CD14-positive monocyte (primary cell): ENCODE measurements at places on chromosomes 5 and 9. TPM values are rescaled to one million over a fixed set of nuclear protein-coding genes. Genes with fewer than 3 reads are reported as not detected.

DNA sequence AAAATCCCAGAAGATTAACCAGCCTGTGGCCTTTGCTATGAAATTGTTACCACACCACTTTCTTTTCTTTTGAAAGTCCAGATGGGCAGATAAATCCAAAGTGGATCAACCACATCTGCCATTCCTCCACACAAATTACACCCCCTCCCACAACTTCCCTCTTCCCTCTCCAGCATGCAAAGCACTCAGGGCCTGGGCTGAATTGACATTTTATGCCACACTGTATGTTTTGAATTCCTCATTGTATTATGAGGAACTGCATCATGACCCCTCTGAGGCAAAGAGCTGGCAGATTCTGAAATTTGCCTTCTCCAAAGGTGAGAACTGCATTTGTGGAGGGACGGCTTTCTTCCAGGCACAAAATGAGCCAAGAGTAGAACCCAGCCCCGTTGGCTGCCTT is 589.2 kb upstream of the KLF4 start:
- H3K4me1 ChIP-seq, result peaks cover 26% of the 10 kb centered on the region
- no peaks in the 10 kb centered on the region for H3K27me3 ChIP-seq
- no peak overlapping the region for H3K27ac ChIP-seq
- no peak overlapping the region for H3K4me3 ChIP-seq

DNA sequence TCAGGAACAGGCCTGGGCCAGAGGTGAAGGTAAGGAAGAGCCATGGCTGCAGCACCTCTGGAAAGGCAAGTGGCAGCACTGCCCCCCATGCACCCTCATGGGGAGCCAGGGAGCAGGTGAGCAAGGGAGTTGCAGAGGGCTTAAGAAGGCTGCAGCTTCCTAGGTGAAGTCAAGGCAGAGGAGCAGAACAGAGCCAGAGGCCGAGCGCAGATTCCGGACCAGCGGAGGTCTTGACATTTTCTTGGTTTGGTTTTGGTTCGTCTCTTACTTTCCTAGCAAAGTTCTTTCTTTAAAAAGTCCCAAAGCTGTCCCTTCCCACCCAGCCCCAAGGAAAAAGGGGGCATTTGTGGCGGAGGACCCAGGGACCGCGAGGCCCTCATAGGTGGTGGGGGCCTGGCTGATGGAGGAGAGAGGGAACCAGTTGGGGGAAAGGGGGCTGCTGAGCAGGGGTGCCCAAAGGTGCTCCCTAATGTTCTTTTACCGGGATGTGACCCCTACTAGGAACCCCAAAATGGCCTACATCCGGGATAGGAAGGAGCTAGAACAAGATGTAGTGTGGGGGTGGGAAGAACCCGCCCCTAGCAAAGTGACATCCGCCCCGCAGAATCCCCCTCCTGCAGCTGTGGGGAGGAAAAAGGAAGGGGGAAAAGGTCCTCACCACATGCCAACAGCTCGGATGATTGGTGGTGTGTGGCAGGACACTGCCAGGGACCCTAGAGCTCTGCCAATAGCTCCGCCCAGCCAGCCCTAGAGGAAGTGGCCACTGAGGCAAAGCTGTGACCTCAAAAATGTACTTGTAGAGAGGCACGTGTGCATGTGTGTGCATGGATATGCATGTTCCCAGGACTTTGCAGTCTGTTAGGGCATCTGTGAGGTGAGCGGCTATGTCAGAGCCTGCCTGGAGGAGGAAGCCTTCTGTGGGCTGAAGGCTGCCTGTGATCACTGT is 914 bp upstream of the CD72 start:
- peaks cover 35% of the 10 kb centered on the region for H3K4me1 ChIP-seq
- peak overlapping the region; percentile 8 for H3K27ac ChIP-seq
- no peaks in the 10 kb centered on the region for H3K27me3 ChIP-seq
- no peak overlapping the region for H3K4me3 ChIP-seq
- DNase-seq, result peak; percentile 67

GRCh38 chr9:76619197-76619596 is 145.0 kb upstream of the PCA3 start:
- H3K27me3 ChIP-seq, result no peaks in the 10 kb centered on the region
- H3K27ac ChIP-seq, result no peak overlapping the region
- no peaks in the 10 kb centered on the region for H3K36me3 ChIP-seq
- peak overlapping the region; percentile 30 for H3K4me3 ChIP-seq
- DNase-seq, result peak; percentile 33

Gene JAK2
- polyA plus RNA-seq, result 34.7 TPM

GRCh38 chr5:93637697-93638096 is 54.7 kb downstream of the NR2F1 start:
- no peak overlapping the region for H3K27ac ChIP-seq
- H3K4me1 ChIP-seq, result no peaks in the 10 kb centered on the region
- no peaks in the 10 kb centered on the region for H3K36me3 ChIP-seq
- H3K4me3 ChIP-seq, result no peak overlapping the region

Gene HTR1A
- polyA plus RNA-seq, result not detected

Gene ADGRD2
- polyA plus RNA-seq, result not detected

Gene GCNT4
- polyA plus RNA-seq, result not detected

DNA sequence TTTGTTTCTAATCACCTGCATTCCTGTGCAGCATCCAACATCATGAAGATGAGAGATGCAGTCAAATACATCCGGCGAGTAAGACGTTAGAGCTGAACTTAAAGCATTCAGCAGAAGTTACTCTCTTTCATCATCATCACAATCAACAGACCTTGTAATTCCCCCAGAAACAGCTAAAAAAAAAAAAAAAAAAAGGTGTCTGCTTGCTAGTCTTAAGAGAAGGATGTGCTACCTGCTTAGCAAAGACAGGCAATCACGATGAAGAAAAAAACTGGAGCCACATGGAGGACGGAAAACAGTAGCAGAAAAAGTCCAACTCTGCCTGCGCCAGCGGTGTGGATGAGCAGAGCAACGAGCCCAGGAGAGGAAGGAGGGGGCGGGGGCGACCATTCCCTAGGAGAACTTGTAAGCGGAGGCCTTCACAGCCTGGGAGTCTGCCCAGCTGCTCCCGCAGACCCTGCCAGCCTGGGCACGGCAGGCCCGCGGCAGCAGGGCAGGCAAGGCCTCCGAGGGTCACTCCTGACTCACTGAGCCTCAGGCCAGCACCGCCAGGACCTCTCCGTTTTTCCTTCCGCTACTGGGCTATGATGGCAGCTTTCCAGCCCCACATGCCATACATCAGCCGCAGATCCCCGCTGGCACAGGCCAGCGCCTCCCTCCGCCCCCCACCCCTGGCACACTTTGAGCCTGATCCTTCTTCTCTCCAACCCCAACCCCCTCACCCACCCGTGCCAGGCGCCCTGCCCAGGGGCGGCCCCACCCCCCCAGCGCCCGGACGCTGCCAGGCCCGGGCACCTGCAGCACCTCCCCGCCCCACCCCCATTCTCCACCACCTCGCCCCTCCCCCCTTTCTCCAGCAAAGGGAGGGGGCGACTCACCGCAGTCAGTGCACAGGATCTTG is 1.4 kb downstream of the NRG2 start:
- peaks cover 29% of the 10 kb centered on the region for H3K4me1 ChIP-seq
- no peak overlapping the region for H3K4me3 ChIP-seq
- H3K27me3 ChIP-seq, result peaks cover 43% of the 10 kb centered on the region
- no peak overlapping the region for H3K27ac ChIP-seq

GRCh38 chr5:16585041-16585667 is 31.6 kb downstream of the RETREG1 start:
- no peaks in the 10 kb centered on the region for H3K27me3 ChIP-seq
- H3K4me1 ChIP-seq, result no peaks in the 10 kb centered on the region
- H3K27ac ChIP-seq, result no peak overlapping the region

Gene SPATA31D4
- not detected for polyA plus RNA-seq

GRCh38 chr5:1594357-1595106 is 70.8 kb upstream of the LPCAT1 start:
- H3K36me3 ChIP-seq, result no peaks in the 10 kb centered on the region
- peaks cover 15% of the 10 kb centered on the region for H3K4me1 ChIP-seq
- H3K4me3 ChIP-seq, result peak overlapping the region; percentile 27

DNA sequence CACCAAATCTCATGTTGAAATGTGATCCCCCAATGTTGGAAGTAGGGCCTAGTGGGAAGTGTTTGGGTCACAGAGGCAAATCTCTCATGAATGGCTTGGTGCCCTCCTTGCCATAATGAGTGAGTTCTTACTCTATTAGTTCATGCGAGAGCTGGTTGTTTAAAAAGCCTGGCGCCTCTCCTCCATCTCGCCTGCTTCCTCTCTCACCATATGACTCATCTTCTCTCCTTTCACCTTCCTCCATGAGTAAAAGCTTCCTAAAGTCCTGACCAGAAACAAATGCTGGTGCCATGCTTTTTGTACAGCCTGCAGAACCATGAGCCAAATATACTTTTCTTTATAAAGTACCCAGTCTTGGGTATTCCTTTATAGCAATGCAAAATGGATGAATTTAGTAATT is 20.9 kb upstream of the ARHGAP26 start:
- H3K4me3 ChIP-seq, result no peak overlapping the region
- peaks cover 28% of the 10 kb centered on the region for H3K4me1 ChIP-seq
- no peaks in the 10 kb centered on the region for H3K36me3 ChIP-seq
- no peaks in the 10 kb centered on the region for H3K27me3 ChIP-seq
- peak; percentile 79 for DNase-seq
- H3K27ac ChIP-seq, result no peak overlapping the region

GRCh38 chr9:136965771-136966484 is 11.4 kb upstream of the PTGDS start:
- H3K27ac ChIP-seq, result no peak overlapping the region
- H3K36me3 ChIP-seq, result no peaks in the 10 kb centered on the region
- H3K4me3 ChIP-seq, result no peak overlapping the region
- H3K27me3 ChIP-seq, result no peaks in the 10 kb centered on the region
- H3K4me1 ChIP-seq, result peaks cover 10% of the 10 kb centered on the region

DNA sequence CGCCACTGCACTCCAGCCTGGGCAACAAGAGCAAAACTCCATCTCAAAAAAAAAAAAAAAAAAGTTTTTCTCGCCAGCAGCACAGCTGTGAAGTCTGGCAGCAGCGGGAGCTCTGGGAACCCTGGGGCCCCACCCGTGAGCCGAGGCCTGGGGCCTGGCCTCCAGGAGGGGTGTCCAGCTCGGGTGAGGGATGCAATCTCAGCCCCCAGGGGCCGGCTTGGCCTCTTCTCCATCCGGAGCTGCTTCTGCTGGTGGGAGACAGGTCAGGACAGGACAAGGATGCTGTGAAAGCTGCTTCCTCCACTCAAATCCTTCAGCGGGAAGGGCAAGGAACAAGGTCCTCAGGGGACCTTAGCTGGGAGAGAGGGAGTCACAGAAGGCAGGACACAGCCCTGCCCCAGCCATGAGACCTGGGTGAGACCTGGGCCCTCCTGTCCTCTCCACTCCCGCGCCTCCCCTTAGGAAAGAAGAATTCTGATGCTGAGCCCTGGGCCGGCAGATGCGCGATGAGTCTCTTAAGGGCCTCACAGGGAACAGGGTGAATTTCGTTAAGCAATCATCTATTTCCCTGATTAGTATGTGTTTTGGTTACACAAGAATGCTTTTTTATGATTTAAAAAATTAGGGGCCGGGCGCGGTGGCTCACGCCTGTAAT is 30.6 kb downstream of the PLPP7 start:
- H3K4me1 ChIP-seq, result no peaks in the 10 kb centered on the region
- H3K27me3 ChIP-seq, result no peaks in the 10 kb centered on the region
- H3K27ac ChIP-seq, result no peak overlapping the region
- no peak for DNase-seq

DNA sequence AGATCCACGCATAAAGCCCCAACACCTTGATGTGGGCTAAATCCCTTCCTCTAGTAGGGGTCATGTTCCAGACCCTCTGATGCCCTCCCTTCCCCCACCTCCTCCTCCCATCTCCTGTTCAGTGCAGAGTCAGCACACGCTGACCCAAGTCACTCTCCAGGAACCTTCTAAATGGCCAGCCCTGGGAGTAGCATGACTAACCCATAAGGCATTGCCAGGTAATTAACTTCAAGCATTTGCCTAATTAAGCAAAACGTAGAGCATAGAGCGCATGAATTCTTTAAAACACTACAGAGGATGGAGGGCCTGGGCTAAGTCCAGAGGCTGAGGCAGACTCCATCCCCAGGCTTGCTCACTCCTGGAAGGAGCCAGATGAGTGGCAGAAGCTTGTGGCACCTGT is 276.3 kb upstream of the MSX2 start:
- DNase-seq, result no peak
